ENCODE measurements at places on chromosomes 16 and 17.

GRCh38 chr17:69269131-69269998 is 40.7 kb upstream of the ABCA10 start:
- no peak for DNase-seq

GRCh38 chr16:67157892-67158635 is 1.6 kb downstream of the TRADD start:
- DNase-seq, result no peak

- no peak for DNase-seq
Measured at GRCh38 chr17:19341211-19341631, 21.3 kb downstream of the B9D1 start.

DNA sequence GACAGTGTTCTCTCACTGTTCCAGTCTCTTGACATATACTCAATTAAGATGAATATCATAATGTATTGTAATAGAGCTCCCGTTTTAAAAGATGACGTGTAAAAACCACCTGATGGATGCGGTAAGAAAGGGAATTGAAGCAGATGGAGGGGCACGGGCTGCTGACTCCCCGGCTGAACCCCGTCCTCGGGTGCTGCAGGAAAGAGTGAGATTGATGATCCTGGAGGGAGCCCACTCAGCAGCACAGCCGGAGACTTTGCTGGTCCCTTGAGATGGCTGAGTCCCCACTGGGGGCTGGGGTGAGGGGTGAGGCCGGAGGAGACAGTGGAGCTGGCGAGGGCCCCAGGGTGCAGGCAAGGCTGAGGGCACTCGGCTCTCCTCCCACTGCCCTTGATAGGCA is 217.4 kb downstream of the RPTOR start:
- no peak for DNase-seq

GRCh38 chr16:85568519-85568918 is 44.6 kb upstream of the GSE1 start:
- DNase-seq, result no peak

GRCh38 chr16:85625053-85625452 is 11.9 kb downstream of the GSE1 start:
- no peak for DNase-seq

DNA sequence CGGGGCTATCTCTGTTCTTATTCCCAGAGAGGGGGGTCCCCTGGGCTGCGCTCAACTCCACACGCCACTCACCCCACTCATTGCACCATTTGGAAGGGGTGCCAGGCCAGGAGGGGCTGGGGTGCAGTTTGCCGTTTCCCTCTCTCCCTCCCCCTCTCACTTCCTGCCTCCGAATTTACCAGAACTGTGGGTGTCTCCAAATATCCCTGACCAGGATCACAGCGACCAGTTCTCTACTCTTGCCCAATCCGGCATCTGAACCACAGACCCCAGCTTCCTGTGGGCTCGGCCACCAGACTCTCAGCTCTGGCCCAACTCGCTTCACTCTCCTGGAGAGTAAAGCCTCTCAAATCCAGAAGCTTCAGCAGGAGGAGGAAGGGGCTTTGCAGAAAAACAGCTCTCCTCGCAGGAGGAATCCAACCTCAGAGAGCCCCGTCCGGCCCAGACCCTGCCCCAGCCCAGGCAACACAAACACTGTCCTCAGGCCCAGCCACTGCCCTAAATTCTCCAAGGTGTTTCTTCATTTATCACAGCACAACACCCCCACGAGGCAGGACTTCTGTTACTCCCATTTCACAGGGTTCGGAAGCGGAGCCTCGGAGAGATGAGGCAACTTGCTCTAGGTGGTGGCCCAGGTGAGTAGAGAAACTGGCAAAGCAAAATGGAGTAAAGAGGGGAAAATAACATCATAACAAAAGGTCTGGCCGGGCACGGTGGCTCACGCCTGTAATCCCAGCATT is 423 bp upstream of the ASGR2 start:
- no peak for DNase-seq

GRCh38 chr16:50724306-50724705 is 17.6 kb upstream of the CYLD start:
- DNase-seq, result no peak

- no peak for DNase-seq
Measured at GRCh38 chr16:69348222-69348621, 3.4 kb downstream of the TMED6 start.

GRCh38 chr16:2786061-2786825 is 1.1 kb downstream of the PRSS33 start:
- DNase-seq, result no peak

DNA sequence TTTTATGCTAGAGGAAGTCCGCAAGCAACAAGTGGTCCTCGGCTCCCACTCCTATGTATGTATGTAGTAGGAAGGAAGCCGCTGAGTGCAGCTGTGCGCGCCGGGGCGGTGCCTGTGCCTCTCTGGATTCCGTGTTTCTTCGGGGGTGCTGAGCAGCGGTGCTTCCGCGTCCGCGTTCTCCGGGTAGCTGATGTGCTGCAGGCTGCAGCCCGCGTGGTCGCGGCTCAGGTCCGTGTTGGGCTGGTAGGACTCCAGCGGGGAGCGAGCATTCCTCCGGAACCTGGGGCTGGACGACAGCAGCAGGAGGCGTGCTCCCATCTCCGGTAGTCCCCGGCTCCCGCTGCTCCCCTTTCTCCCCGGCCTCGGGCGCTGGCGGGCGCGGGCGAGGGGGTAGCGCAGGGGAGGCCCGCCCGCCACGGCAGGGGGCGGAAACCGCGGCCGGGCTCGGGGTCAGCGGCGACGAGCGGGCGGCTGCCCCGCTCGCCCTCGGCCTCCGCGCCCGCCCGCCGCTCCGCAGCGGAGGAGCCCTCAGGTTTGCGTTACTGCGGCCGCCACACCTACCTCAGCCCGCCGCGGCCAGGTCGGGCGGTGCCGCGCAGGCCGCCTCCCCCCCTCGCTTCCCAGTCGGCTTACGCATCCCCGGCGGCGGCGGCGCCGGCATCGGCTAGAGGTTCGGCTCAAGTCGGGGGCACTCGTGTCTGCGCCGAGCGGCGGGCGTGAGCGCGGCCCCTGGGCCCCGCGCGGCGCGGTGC is 487 bp downstream of the C17orf67 start:
- DNase-seq, result peak; percentile 80

- DNase-seq, result no peak
Measured at GRCh38 chr16:63925221-63925620, 1196.6 kb downstream of the CDH11 start.

GRCh38 chr16:2896480-2897010 is 13.5 kb downstream of the FLYWCH2 start:
- no peak for DNase-seq

- no peak for DNase-seq
Measured at GRCh38 chr17:18257268-18257981, 1.1 kb downstream of the FLII start.

DNA sequence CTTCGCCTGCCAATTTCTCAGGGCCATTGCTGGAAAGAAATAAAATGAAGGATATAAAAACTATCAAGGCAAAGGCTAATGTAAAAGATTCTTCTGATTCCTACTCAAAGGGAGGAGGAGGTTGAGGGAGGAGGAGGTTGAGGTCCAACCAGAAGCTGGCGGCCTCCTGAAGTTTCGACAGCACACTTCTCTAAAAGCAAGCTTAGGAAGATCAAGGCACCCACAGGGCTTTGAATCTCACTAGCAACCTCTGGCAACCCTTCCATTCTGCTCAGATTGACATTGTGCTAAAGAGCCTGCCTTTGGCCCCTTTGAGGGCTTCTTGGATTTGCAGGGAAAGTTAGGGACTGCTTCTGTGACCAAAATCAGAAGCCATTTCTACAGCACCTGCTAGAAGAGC is 81.5 kb upstream of the TNRC6C start:
- DNase-seq, result no peak

DNA sequence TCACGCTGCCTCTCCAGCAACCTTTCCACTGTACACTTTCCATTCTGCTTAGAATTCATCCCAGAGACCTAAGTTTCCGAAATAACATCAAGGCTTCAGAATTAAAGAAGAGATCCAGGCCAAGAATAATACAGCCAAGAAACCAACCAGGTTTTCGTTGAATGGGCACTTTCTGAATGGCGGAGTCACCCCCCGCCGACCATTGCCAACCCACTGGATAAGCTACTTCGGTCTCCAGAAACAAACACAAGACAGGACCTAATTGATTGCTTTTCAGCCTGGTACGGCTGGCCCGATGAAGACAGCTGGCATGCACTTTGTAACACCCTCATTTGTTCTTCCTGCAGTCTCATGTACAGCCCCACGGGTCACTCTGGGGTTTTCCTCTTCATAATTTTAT is 308.1 kb upstream of the ZFHX3 start:
- no peak for DNase-seq

- DNase-seq, result no peak
Measured at GRCh38 chr17:7167832-7168231, 11.3 kb downstream of the ASGR1 start.

- DNase-seq, result no peak
Measured at GRCh38 chr17:19768046-19768782, 20.1 kb upstream of the ALDH3A1 start.

GRCh38 chr16:12009462-12009861 is 32.9 kb downstream of the SNX29 start:
- DNase-seq, result no peak

DNA sequence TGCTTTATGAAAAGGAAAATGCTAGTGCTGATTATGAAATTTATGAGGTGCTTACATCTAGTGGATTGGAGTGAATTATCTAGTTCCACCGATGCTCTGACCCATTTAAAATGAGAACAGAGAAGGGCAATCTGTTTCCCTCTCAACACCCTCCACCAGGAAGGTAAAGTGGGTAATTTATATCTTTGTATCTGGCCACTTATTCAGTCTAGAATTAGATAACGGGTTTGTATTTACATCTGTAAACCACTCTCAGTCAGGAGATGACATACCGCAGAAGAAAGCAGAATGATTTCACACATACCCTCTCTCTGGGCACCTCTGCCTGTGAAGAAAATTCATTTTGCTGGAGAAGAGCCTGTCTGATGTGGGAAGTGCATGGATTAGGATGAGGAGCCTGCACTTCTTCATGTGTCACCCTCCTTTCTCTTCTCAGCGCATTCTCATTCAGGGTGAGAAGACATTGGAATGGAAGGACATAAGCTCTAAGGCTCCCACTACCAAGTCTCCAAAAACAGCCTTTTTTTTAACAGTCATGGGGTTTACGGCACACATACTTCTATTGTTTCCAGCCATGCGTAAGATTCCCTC is 646.7 kb upstream of the SALL1 start:
- no peak for DNase-seq

GRCh38 chr16:73794994-73795393 is 501.6 kb upstream of the PSMD7 start:
- no peak for DNase-seq

GRCh38 chr17:39920218-39921210 is 2.1 kb upstream of the GSDMB start:
- DNase-seq, result peak; percentile 27

DNA sequence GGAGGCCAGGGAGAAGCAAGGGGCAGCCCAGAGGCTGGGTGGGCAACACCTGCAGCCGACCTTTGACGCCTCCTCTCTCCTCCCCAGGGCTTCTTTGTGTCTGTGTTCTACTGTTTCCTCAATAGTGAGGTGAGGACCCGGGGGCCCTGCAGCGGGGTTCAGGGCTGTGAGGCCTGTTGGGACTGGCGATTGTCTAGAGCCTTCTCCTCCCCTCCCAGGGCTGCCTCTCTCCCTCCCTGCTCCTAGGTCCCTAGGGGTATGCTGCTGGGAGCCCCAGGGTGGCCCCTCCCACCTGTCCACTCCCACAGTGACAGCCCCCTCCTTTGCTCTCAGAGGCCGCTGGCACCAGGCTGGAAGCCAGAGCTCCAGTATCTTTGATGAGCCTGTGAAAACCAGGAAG is 10.8 kb upstream of the SPPL2C start:
- no peak for DNase-seq

- no peak for DNase-seq
Measured at GRCh38 chr16:22285080-22285479, 12.1 kb upstream of the POLR3E start.

- DNase-seq, result no peak
Measured at GRCh38 chr16:1199347-1200013, 25.6 kb downstream of the TPSG1 start.

- peak; percentile 17 for DNase-seq
Measured at GRCh38 chr17:55420776-55421178, 858 bp downstream of the MMD start.

- DNase-seq, result peak; percentile 97
Measured at GRCh38 chr17:28357061-28357900, at the start of gene POLDIP2. POLDIP2 (minus strand) TSS chr17:28357527; CDS start chr17:28357448, 79 bp downstream.

- no peak for DNase-seq
Measured at GRCh38 chr16:85606904-85607303, 6.2 kb upstream of the GSE1 start.

GRCh38 chr17:82753201-82753464 is 1.3 kb downstream of the TBCD start:
- no peak for DNase-seq

- peak; percentile 22 for DNase-seq
Measured at GRCh38 chr16:17470182-17470907, 415 bp downstream of the XYLT1 start.

DNA sequence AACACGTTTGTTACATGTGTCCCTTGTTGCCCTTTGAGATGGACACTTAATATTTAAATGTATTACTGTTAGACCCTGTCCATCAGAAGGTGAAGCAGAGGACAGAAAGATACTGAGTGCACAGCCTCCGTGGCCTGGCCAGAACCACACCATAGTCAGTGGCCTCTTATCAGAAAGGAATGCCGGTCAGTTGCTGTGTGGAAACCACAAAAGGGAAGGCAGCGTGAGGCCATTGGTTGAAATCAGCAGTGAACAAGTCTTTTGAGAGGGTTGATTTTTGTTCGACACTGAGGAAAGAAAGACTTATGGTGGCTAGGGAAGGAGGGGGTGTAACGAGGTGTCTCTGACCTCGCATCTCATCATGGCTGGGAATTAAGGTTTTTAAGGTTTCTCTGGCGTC is 85.4 kb upstream of the CLEC18A start:
- DNase-seq, result no peak

Measured in activated gamma-delta T cell (primary cell).